Lung (tissue), 17 donors: ENCODE measurements at places on chromosomes 5 and 9. TPM values are rescaled to one million over a fixed set of nuclear protein-coding genes. Genes with fewer than 3 reads are reported as not detected.

DNA sequence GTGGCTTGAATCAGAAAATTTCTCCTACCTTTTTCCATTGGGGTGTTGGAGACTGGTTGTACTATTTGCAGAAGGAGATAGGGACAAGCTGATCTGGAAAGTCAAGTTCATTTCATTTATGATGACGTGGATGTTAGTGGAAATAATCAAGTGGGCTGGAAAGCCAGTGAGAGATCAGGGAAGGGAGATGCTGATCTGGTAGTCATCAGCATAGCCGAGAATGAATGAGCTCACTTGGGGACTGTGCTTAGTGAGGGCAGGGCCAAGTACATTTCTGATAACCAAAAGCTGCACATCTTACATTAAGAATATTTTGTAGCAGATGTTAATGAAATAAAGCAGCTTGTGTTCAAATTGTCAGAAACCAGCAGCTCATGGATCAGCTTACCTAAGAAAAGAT, 12.1 kb downstream of the MAN2A1 start:
- H3K4me3 ChIP-seq = no peak overlapping the region
- peaks cover 13% of the 10 kb centered on the region for H3K4me1 ChIP-seq
- H3K27me3 ChIP-seq = no peaks in the 10 kb centered on the region
- no peaks in the 10 kb centered on the region for H3K36me3 ChIP-seq
- DNase-seq = no peak

The MYOZ3 gene
- total RNA-seq = 0.55 TPM

DNA sequence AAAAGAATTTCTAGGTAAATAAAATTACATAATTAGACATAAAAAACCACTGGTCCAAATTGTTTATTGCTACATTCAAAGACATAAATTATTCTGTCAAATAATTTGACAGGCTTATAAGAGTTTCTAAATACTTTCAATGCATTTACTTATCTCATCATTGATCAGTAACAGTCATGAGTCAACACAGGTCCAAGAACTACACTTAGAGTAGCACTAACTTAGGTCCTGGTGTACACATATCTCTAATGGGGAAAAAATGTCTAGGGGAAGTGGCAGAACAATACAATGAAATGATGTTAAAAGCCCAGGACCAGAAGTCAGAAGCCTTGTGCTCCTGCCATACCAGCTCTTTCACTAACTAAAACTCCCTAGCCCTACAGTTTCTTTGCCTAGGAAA, 96.5 kb upstream of the SLCO6A1 start:
- H3K36me3 ChIP-seq = no peaks in the 10 kb centered on the region
- DNase-seq = no peak
- no peaks in the 10 kb centered on the region for H3K4me1 ChIP-seq
- H3K27me3 ChIP-seq = no peaks in the 10 kb centered on the region
- no peak overlapping the region for H3K4me3 ChIP-seq
- no peak overlapping the region for H3K27ac ChIP-seq

DNA sequence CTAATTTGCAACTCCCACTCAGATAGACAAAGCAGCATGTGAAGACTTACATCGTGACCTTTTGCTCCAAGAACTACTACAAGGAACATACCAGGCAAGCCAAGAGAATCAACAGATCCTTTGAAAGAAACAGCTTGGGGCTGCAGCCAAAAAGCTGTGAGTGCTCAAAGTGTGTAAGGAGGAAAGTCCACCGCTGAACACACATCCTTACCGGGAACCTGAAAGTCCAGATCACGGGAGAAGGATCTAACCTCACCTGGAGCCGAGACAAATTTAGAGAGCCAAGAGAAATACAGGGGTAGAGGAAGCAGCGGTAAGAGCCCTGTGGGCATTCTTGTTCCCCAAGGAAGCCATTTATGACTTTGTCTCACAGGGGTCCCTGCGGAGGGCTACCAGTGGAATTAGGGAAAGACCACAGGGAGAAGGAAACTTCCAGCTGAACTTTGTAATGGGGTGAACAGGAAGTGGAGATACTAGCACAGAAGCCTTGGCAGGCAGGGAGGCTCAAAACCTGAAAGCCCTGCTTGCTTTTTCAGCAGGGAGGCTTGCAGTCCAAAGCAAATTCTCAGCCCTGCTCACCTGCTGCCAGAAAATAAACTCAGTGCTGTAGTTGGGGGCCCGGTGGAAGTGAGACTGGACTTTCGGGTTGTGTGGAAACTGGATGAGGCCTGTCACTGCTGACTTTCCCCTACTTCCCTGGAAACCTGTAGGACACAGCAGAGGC, 350.2 kb downstream of the DTWD2 start:
- no peaks in the 10 kb centered on the region for H3K27me3 ChIP-seq
- no peak overlapping the region for H3K27ac ChIP-seq
- H3K4me3 ChIP-seq = no peak overlapping the region
- DNase-seq = no peak

The IZUMO3 gene
- total RNA-seq = not detected

DNA sequence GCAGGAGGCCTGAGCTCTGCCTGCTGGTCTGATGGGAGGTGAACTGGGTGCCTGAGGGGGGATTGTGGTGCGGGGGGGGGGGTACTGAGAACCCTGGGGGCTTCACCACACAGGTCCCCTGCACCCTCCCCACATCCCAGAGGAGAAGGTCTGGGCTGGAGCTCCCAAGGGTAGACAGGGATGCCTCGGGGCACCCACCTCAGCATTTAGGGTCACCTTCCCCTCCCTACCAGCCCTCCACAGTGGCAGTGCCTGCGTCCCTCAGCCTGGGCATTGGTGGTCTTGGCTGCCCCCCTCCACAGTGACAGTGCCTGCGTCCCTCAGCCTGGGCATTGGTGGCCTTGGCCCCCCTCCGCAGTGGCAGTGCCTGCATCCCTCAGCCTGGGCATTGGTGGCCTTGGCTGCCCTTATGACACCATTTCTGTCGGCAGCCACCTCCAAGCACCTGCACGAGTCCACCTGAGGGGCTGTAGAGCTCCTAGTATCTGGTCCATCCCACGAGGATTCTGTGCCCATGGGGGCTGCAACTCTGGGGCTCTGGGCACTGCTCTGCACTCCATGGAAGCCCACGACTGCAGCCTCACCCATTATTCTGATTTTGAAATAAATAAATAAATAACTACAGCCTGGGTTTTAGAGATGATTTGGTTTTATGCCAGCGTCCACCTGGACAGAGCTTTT, 21.5 kb downstream of the NKD2 start:
- H3K36me3 ChIP-seq = no peaks in the 10 kb centered on the region
- no peaks in the 10 kb centered on the region for H3K27me3 ChIP-seq
- no peak overlapping the region for H3K4me3 ChIP-seq

GRCh38 chr5:7548596-7548995, 152.7 kb downstream of the ADCY2 start:
- no peaks in the 10 kb centered on the region for H3K4me1 ChIP-seq
- H3K4me3 ChIP-seq = no peak overlapping the region
- no peaks in the 10 kb centered on the region for H3K36me3 ChIP-seq

The CLIC3 gene
- total RNA-seq = 115 TPM

The FANCG gene
- total RNA-seq = 15.2 TPM

GRCh38 chr9:101487443-101487840, 46.2 kb upstream of the RNF20 start:
- H3K4me1 ChIP-seq = peaks cover 5% of the 10 kb centered on the region
- H3K4me3 ChIP-seq = no peak overlapping the region
- no peak for DNase-seq

The HK3 gene
- total RNA-seq = 9.2 TPM

DNA sequence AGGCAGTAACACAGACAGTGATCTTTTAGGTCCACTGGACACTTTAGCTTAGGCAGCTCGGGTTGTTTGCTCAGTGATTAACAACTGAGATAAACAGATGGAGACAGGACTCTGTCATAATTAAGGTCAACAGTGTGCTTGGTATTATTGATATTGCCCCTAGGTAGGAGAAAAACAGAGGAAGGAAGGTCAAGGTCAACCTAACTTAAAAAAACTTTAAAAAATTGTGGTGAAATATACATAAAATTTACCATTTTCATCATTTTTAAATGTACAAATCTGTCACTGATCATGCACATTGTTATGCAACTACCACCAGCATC, 2.1 kb upstream of the HSPA4 start:
- H3K36me3 ChIP-seq = no peaks in the 10 kb centered on the region
- peak overlapping the region; percentile 83 for H3K27ac ChIP-seq
- H3K4me3 ChIP-seq = no peak overlapping the region
- H3K27me3 ChIP-seq = no peaks in the 10 kb centered on the region
- DNase-seq = no peak

- H3K27me3 ChIP-seq = no peaks in the 10 kb centered on the region
- H3K4me3 ChIP-seq = no peak overlapping the region
- peaks cover 51% of the 10 kb centered on the region for H3K36me3 ChIP-seq
- no peak overlapping the region for H3K27ac ChIP-seq
- DNase-seq = no peak
- no peaks in the 10 kb centered on the region for H3K4me1 ChIP-seq
Measured at GRCh38 chr5:16453609-16454008, 12.0 kb downstream of the ZNF622 start.

- no peaks in the 10 kb centered on the region for H3K27me3 ChIP-seq
- no peak overlapping the region for H3K27ac ChIP-seq
- no peaks in the 10 kb centered on the region for H3K4me1 ChIP-seq
- no peak overlapping the region for H3K4me3 ChIP-seq
Measured at GRCh38 chr9:99592834-99593574, 228.7 kb upstream of the NR4A3 start.

The SPATA6L gene
- 18.2 TPM for total RNA-seq

The CKMT2 gene
- total RNA-seq = 1.7 TPM

DNA sequence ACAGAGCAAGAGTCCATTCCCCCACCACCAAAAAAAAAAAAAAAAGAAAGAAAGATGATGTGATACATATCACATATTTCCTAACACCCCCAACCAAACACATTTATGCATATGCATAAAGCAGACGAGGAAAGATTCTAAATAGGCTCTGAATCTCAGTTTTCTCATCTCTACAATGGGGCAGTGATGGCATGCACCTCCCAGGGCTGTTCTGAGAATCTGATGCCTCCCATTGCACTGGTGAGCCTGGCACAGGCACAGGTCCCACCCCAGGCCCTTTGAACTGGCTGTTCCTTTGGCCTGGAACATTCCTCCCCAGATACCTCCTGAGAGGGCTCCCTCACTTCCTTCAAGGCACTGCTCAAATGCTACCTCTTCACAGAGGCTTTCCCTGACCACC, 116.5 kb downstream of the C9orf50 start:
- DNase-seq = no peak
- H3K4me3 ChIP-seq = no peak overlapping the region
- H3K36me3 ChIP-seq = no peaks in the 10 kb centered on the region

DNA sequence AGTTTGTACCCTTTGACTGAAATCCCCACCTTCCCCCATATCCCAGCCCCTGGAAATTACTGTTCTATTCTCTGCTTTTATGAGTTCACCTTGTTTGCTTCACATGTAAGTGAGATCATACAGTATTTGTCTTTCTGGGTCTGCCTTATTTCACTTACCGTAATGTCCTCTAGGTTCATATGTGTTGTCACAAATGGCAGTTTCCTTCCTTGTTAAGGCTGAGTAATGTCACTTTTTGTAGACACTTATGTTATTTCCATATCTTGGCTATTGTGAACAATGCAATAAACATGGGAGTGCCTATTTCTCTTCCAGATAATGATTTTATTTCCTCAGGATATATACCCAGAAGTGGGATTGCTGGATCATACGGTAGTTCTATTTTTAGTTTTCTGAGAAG, 272.3 kb downstream of the MRPS30 start:
- no peak overlapping the region for H3K27ac ChIP-seq
- no peak overlapping the region for H3K4me3 ChIP-seq
- no peaks in the 10 kb centered on the region for H3K36me3 ChIP-seq
- no peak for DNase-seq
- no peaks in the 10 kb centered on the region for H3K27me3 ChIP-seq

DNA sequence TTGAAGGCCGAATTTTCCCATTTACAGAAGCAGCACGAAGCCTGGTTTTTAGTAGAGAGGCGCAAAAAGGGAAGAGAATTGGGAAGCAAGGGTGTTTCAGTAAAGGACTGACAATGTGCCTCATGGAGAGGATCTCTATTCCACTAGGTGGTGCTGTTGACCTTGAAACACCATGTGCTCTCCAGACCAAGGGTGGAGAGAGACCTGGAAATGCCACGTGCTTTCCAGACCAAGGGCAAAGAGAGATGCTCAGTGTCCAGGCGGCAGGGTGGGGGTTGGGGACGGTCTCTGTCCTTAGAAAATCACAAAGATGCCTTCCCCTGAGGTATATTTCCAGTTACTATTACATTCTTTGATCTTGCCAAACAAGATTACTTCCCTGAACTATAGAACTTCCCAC, 425.3 kb downstream of the CSNK1G3 start:
- DNase-seq = no peak
- no peaks in the 10 kb centered on the region for H3K4me1 ChIP-seq
- H3K27me3 ChIP-seq = no peaks in the 10 kb centered on the region
- H3K27ac ChIP-seq = no peak overlapping the region
- no peaks in the 10 kb centered on the region for H3K36me3 ChIP-seq
- no peak overlapping the region for H3K4me3 ChIP-seq

DNA sequence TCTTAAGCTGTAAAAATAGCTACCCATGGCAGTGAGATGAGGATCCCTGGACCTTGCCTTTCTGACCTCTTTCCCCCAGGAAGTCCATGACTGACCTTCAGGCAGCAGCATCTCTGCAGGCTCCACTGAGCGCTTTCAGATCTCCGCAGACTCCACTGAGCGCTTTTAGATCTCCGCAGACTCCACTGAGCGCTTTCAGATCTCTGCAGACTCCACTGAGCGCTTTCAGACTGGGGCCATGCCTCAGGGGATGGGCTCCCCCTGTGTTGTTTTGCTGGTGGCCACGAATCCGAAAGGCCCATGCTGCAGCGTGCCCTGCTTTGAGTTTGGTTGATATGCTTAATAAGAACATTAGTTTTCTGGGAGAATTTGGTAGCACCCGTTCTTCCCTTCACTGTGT, 254.2 kb downstream of the FANCC start:
- H3K27me3 ChIP-seq = no peaks in the 10 kb centered on the region
- H3K27ac ChIP-seq = peak overlapping the region; percentile 49
- no peak for DNase-seq
- no peak overlapping the region for H3K4me3 ChIP-seq
- H3K36me3 ChIP-seq = peaks cover 18% of the 10 kb centered on the region

GRCh38 chr5:92850886-92851285, 730.1 kb downstream of the NR2F1-AS1 start:
- H3K27me3 ChIP-seq = no peaks in the 10 kb centered on the region
- H3K4me1 ChIP-seq = no peaks in the 10 kb centered on the region
- H3K4me3 ChIP-seq = no peak overlapping the region
- H3K36me3 ChIP-seq = no peaks in the 10 kb centered on the region
- no peak for DNase-seq
- no peak overlapping the region for H3K27ac ChIP-seq

- H3K36me3 ChIP-seq = no peaks in the 10 kb centered on the region
- H3K4me3 ChIP-seq = no peak overlapping the region
- H3K27ac ChIP-seq = no peak overlapping the region
- DNase-seq = no peak
- no peaks in the 10 kb centered on the region for H3K4me1 ChIP-seq
Measured at GRCh38 chr5:171851251-171851650, 65.6 kb downstream of the SMIM23 start.

- no peak overlapping the region for H3K4me3 ChIP-seq
- no peaks in the 10 kb centered on the region for H3K36me3 ChIP-seq
- no peaks in the 10 kb centered on the region for H3K4me1 ChIP-seq
- no peaks in the 10 kb centered on the region for H3K27me3 ChIP-seq
- no peak for DNase-seq
Measured at GRCh38 chr5:73996151-73996755, 370.3 kb downstream of the ARHGEF28 start.

- H3K27me3 ChIP-seq = no peaks in the 10 kb centered on the region
- no peaks in the 10 kb centered on the region for H3K4me1 ChIP-seq
- no peak overlapping the region for H3K4me3 ChIP-seq
Measured at GRCh38 chr5:78716206-78716605, 67.6 kb upstream of the LHFPL2 start.

The PAEP gene
- 0.37 TPM for total RNA-seq
